ENCODE measurements at places on chromosomes 13 and 19.
A peak's percentile ranks its signal among the peaks of the same experiment; 100 is the strongest.

GRCh38 chr13:73069206-73069805 lies 10.5 kb downstream of the KLF5 start:
- DNase-seq, result no peak

DNA sequence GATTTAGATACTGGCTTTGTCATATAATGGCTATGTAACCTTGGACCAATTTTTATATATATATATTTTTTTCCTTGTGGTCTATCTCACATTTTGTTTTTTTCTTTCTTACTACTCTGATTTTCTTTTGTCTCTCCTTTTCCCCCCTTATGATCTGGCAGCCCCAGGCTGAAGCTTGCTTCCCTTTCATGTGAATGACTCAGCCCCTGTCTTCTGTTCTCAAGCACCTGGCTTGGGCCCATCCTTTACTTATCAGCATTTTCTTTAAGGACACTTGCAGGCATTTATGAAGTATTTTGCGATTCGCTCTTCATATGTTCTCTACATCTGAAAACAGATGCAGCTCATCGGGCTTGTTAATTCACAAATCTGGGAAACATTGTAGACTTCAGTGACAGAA lies 163.6 kb downstream of the SPRY2 start:
- DNase-seq, result no peak

GRCh38 chr19:49895566-49896297 lies 955 bp downstream of the IL4I1 start:
- peak; percentile 74 for DNase-seq

DNA sequence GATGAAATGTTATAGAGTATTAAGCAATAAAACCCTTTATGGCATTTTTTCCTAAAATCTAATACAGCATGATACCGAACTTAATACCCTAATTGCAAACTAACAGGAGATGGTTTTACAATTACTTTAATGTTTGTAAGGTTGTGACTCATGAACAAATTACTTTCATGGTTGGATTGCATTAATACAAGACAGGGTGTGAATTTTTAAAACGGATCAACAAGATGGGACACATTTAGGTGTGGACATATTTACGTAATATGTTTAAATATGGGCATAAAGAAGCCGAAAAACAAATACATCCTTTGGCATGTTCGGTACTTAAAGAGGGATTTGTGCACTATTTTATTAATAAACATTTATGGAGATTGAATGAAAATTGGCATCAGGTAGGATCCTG lies 168.3 kb upstream of the SPRY2 start:
- DNase-seq, result no peak

GRCh38 chr19:664913-665443 lies 2.0 kb upstream of the RNF126 start:
- peak; percentile 90 for DNase-seq

- DNase-seq, result no peak
Observed at GRCh38 chr13:26459276-26460131, 98.0 kb upstream of the WASF3 start.

DNA sequence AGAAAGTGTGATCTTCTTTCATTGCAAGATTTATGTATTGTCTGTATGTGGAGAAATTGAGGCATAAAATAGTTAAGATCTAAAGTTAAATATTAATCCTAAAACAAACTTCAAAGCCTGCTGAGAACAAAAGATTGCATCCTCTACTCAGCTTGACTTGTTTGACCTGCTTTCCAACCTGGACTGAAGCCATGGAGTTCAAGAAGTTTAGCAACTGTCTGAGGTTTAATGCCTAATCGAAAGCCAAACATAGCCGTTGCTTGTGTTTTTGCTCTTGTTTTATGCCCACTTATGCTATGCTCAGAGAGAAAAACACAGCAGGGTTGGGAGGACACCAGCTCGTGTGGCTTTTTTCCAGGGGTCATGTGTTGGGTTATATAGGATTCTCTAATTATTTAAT lies 135.6 kb downstream of the NUFIP1 start:
- no peak for DNase-seq

DNA sequence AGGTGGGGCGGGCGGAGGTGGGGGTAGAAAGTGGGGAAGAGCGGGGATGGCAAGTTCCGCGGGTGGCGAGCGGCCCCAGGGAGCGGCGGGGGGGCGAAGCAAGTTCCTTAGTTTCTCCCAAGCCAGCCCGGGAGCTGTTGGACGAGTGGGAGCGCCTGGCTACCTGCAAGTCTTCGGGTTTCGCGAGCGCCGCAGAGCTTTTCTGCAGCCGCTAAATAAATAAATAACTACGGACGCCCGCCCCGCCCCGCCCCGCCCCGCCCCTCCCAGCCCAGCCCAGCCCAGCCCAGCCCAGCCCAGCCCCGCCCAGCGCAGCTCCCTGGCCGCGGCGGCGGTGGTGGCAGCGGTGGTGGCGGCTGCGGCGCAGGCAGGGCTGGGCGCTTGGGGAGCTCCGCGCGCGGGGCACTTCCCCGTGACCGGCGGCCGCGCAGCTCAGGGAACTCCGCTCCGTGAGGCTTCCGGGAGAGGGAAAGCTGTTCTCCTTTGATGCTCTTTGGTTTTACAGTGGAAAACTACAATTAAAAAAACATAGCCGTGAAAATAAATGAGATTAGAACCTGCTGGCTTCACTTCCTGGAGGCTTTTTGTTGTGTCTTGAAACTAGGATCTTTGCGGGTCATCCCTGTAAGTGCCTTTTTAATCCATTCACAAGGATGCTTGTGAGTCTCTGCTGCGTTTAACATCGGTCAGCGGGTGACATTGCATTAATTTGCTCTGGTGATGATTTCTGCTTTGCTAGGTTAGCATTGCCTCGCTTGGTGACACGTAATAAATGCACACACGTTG lies at the start of gene UBE2L5:
TSS of gene UBE2L5 (plus strand) at position 440 of the 786 bp plus-strand sequence. CDS start 5,498 bp downstream, outside the sequence.
- DNase-seq, result peak; percentile 84

- DNase-seq, result no peak
Observed at GRCh38 chr19:33557196-33557595, 35.6 kb upstream of the PEPD start.
